COR-L47 (cell line): ENCODE measurements at places on chromosomes 6 and 20.

GRCh38 chr20:32278199-32278643 is 770 bp downstream of the KIF3B start:
- DNase-seq = no peak

DNA sequence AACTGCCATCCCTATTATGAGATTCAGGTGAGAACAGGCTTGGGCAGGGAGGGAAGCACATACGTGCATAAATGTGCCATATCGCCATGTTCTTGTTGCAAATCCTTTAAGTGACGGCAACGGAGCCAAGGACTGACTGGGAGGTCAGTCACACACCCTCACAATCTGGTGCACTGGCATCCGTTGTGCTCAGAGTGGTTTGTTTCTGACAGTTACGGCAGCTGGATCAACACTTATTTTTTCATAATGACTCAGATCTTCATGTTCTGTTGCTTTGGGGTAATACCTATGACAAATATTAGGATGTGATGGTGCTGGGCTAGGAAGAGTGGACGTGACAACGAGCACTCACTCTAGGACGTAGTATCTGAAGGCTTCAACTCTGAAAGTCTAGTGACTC is 56.2 kb upstream of the PREP start:
- no peak for DNase-seq

GRCh38 chr20:42402455-42402854 is 784.3 kb upstream of the CHD6 start:
- no peak for DNase-seq

DNA sequence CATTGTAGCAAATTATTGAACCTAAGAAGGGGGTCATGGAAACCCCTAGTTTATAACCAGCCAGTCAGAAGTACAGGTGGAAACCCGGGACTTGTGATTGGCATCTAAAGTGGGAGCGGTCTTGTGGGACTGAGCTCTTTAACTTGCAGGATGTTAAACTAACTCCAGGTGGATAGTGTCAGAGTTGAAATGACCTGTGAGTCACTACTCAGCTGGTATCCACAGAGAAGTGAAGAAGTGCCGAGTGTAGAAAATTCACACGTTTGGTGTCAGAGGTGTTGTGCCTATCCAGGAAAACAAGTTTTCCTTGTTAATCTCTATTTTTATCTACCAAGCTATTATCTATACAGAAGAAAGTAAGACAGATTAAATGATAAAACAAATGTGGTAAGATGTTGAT is 179.7 kb downstream of the ADGRG6 start:
- no peak for DNase-seq

DNA sequence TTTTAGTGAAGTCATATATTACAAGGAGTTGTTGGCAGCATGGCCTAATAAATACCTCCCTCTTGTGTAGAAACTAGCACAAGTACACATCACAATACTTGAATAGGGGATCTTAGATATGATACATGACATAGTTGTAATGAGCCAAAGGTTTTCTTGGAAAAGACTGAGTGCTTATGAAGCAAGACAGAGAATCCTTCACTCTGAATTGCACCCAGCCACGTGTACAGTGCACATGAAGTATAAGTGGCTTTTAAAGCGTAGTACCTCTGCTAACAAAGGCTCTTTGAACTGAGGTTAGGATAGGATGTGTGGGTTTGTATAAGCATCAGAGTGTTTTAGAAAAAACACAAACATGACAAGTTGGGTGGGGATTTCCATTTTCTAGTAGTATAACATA is 145.5 kb upstream of the STMND1 start:
- no peak for DNase-seq

DNA sequence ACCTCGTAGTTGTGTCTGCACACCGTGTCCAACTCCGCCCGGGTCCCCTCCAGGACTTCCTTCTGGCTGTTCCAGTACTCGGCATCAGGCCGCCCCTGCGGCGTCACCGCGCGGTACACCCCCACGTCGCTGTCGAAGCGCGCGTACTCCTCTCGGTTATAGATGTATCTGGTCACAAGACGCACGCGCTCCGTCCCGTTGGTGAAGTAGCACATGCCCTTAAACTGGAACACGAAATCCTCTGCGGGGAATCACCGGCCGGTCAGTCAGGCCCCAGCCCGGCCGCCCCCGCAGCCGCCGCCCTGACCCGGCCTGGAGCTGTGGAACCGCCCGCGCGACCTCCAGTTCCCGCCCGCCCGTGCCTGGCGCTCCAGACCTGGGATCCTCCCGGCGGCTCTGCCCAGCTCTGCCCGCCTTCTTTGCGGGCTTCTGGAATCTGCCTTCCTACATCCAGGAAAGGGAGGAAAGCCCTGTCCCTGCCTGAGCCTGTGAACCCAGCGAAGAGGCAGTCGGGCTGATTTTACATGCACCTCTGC is 1.6 kb downstream of the HLA-DQB1 start:
- DNase-seq = no peak

GRCh38 chr6:98644063-98644462 is 190.3 kb upstream of the POU3F2 start:
- DNase-seq = no peak

DNA sequence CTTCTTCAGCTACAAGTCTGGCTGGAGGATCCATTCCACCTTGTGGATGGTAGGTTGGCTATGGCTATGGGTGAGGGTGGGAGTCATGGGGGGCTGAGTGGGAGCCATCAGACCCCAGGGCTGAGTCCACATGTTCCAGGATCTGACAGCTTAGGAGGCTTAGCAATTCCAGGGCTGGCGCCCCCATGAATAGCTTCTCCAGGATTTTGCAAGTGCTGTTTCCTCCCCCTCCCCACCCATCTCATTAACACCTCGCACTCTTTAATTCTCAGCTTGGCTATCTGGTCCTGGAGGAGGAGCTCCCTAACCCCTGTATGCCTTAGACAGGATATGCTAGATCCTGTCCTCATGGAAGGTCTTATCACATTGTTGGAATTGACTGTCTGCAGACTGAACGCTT is 39.0 kb upstream of the ANGPT4 start:
- no peak for DNase-seq

DNA sequence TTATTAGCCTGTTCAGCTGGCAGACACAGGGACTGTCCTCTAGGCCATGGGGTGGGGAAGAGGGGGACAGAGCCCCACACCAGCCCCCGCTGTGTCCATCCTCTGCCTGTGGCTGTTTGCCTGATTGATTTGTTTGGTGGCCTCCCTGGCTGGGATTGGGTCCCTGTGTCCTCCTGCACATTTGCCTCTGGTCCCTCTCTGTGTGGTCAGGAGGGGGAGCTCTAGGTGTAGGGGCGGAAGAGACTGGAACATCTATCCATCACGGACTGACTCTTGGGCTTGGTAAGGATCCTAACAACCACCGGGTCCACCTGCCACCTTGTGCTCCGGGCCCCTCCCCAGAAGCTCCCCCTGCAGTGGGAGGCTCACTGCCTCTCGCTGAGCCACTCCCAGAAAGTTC is 38.4 kb upstream of the CCDC167 start:
- no peak for DNase-seq

GRCh38 chr6:3377536-3378397 is 79.1 kb downstream of the SLC22A23 start:
- no peak for DNase-seq

GRCh38 chr20:23003077-23003635 is 32.0 kb upstream of the SSTR4 start:
- DNase-seq = no peak

- no peak for DNase-seq
These were observed 153.2 kb downstream of the CDKAL1 start for GRCh38 chr6:20687494-20687893.

- DNase-seq = no peak
These were observed 43.4 kb downstream of the SLC22A3 start for GRCh38 chr6:160391419-160392116.

GRCh38 chr6:16832043-16832567 is 70.8 kb upstream of the ATXN1 start:
- no peak for DNase-seq
